ENCODE measurements at places on chromosomes 7 and 10.

GRCh38 chr10:29317027-29317420 lies 28.2 kb downstream of the LYZL1 start:
- DNase-seq = no peak

DNA sequence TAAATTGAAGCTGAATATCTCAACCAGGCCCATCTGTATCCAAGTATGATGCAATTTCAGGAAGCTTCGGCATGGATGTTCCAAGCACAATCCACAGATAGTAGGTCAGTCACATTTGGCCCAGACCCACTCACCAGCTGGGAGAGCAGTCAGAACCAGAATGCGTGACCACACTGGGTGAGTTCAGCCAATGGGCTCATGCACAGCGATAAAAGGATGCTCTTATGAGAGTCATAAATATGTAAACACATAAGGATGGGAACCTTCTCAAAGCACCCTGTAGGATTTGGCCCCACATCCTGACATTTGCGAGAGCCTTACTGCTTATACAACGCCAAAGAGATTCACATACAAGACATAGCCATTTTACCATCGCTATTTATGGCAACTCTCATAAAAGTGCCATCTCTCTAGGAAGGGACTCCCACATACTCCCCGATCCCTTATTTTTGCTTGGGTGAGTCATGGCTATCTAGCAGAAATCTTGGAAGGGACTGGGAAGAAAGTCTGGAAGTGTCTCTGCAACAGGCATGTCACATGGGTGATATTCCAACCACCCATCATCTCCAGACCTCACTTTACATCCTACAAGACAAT lies 3.0 kb downstream of the AFAP1L2 start:
- peak; percentile 69 for DNase-seq

DNA sequence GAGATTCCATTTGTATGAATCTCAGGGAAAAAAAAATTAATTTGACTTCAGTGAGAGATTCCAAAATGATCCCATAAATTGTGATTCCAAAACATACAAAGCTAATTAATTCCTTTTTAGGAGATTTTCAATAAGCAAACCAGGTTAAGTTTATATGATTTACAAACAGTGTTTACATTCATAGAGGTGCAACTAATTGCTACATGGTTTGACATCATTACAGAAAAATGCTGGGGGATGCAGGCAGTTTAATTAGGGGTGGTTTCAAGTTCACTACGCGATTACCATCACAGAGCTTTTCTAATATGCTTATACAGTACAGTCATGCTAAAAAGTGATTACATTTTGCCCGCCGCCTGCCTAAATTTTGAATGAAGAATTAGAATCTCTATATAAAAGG lies 143.2 kb upstream of the MGMT start:
- DNase-seq = no peak

DNA sequence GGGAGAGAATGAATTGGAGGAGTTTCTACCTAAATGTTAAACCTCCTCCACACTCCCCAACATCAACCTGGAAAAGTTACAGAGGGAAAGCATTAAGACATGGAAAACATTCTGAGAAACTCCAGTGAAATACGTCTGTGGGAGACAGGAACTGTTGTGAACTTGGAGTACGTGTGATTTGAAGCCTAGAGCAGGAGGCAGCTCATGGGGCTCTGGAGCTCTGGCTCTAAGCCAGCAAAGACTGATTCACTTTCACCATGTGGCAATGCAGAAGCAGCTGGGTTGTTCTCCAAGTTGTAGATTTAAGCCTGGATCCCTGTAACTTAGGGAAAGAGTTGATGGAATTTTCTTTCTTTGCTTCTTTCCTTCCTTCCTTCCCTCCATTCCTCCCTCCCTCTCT lies 503.2 kb downstream of the NRG3 start:
- DNase-seq = peak; percentile 62

- no peak for DNase-seq
Measured at GRCh38 chr10:29450405-29450804, 161.5 kb downstream of the LYZL1 start.

DNA sequence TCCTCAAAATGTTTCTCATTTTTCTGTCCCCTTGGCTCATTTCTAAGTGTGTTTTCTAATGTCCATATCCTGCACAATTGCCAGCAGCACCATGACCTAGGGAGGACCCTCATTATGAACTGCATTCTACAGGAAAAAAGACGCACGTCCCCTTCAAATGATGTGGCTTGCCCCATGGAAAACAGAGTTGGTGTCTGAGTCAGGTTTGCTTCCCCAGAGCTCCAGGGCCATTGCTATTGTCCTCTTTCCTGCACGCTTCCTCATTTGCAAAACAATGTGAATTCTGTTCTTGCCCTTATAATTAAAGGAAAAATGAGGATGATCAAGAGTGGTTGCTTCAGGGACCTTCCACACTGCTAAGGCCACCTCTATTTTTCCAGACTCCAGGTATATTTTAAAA lies 14.7 kb upstream of the ASB4 start:
- no peak for DNase-seq

DNA sequence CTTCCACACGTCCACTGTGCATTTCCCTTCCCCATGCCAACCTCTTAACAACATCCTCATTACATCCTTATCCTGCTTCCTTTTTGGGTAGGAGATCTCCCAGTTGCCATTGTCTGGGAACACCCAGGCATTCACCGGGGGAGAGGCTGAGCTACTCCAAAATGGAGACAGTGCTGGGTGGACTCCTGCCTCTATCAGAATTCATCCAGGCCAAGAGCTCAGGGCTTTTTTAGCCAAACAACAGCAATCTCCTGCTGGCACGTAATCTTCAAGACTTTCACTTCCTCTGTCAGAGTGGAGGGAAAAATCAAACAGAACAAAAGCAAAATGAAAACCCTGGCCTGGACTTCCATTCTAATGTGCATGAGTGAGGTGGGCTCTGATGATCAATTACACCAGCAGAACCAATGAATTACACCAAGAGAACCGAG lies 245.0 kb downstream of the PRPF18 start:
- DNase-seq = no peak

DNA sequence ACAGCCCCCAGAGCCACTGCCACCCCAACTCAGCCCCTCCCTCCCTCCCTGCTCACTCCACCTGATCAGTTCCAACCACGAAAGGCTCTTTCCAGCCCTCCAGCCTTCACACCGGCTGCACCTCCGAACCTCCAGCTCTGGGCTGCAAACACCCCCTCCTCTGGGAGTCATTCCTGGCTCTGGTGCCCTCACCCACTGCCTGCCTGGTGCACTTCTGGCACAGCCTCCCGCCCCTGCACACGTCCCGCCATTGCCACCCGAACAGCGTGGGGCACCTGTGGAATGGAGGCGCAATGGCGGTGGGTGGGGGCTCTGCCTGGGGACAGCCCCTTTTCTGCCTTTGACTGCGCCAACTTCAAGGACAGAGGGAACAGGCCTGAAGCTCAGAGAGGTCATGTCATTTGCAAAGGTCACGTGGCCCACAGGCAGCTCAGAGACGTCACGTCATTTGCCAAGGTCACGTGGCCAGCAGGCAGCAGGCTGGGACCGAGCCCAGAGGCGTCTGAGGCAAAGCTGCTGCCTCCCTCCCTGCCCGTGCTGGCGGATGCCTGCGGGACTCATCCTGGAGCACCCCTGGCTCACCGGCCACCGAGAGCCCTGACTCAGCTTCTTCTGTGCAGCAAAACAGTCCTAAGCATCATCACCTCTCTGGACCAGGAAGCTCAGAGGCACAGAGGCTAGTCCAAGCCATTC lies 76.0 kb upstream of the DNAAF5 start:
- DNase-seq = no peak

GRCh38 chr10:49080071-49080470 lies 35.3 kb downstream of the VSTM4 start:
- DNase-seq = peak; percentile 15

GRCh38 chr7:27180431-27181420 lies 4.3 kb downstream of the HOXA11 start:
- no peak for DNase-seq

DNA sequence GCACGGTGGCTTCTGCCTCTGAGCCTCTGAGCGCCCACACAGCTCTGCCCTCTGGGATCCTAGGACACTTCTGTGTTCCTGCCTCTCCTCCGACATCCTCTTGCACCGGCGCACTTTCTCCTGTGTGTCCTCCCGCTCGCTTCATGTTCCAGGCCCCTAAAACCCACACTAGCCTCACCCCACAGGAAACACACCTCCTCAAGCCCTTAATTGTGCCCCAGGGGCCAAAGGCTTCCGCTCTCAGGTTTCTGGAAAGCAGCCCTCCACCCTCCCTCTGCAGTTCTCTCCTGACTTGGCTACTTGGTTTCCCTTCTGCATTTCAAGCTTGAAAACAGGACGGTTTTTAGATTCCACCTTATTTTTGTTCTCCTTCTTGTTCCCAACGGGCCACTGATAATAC lies 7.3 kb downstream of the GFRA1 start:
- no peak for DNase-seq

DNA sequence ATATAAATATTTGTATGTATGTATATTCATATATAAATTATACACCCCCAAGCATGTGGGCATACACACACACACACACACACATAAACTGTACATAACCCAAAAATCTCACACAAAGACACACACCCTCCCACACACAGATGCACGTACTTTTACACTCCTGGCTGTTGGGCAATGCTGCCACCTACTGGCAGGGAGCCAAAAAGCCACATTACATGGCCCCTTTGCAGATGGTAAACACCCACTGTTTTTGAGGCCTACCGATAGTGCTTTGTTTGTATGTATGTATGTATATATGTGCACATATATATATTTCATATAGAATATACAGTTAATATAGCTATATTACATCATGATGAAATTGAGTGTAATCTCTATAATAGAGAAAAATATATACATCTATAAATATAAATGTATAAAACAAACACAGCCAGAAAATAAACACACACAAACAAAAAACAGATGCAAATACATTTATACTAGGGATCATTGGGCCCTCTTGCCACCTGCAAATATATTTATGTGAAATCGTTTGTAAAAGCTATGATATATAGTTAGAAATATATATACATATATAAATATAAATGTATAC lies 120.1 kb upstream of the ACBD5 start:
- peak; percentile 72 for DNase-seq

DNA sequence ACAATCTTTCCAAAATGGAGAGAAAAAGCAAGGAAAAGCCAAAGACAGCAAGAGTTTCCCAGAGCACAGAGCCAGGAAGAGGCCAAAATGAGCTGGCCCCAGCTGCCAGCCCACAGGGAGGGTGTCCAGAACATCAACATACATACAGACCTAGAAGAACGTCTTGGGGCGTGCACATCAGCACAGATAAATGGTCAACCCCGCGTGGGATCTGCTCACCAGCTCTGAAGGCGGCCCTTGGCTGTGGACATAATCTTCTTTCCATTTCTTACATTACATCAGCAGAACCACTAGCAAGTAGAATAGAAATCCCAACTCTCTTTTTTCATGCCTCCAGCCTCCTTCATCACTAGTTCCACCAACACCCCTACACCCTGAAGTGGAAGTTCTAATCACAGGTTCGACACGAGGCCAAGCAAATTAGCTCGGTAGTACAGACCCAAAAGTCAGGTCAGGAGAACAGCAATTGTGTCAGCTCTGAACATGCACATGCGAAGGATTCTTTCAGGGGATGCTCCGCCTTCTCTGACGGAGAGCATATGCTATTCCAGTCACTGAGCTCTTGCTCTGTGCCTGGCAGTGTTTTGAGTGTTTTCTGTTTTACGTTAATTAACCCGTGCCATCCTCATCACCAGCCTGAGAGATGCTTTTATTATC lies 16.4 kb downstream of the SH3PXD2A start:
- DNase-seq = no peak

GRCh38 chr10:128070161-128070560 lies 56.1 kb downstream of the MKI67 start:
- DNase-seq = no peak

DNA sequence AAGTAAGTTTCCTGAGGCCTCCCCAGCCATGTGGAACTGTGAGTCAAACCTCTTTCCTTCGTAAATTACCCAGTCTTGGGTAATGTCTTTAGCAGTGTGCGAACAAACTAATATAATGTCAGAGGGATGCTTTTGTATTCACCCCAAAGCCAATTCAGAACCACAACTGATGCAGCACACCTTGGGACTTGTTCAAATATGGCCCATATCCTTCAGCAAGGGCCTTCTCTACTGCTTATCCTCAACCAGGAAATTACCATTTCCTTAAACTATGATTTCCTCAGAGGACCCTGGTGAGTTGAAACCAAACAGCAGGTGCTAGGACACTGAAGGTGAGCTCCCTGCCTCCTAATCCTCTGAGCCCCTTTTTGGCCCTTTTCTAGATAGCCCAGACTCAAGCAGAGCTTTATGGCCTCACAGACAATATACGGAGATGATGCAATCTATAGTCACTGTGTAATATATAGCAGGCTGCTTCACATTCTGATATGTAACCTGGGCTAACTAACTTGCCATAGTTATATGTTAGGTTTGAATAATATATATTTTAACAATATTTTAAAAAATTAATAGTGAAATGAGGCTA lies 15.2 kb downstream of the SRI start:
- DNase-seq = no peak

GRCh38 chr7:3158341-3158760 lies 114.7 kb upstream of the CARD11 start:
- no peak for DNase-seq

GRCh38 chr7:16721541-16721940 lies 32.0 kb upstream of the TSPAN13 start:
- no peak for DNase-seq

DNA sequence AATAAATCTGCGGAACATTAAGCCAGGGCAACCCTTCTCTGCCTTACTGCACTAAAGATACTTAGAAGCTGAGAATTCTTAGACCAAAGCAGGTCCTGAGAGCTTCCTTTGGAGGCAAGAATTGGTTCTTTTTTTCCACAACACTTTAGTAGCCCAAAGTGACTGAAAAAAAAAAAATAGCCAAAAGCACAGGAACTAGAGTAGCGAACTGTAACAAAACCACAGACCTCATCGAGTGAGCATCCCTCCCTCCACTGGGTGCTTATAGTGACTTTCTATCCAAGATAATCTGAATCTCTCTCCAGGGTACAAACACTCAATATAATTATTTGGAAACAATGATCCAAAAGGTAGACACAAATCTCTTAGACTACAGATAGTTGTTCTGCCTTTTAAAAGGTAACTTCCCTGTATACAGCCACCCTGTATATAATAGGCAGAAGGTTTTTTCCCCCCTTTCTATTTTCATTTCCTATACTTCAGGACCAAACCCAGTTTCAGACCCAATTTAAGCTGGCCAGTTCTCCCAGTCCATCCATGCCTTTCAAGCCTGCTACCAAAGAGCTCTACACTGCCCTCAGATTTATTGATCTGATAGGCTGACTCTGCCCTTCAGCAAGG lies 31.6 kb upstream of the KCNIP2 start:
- no peak for DNase-seq

DNA sequence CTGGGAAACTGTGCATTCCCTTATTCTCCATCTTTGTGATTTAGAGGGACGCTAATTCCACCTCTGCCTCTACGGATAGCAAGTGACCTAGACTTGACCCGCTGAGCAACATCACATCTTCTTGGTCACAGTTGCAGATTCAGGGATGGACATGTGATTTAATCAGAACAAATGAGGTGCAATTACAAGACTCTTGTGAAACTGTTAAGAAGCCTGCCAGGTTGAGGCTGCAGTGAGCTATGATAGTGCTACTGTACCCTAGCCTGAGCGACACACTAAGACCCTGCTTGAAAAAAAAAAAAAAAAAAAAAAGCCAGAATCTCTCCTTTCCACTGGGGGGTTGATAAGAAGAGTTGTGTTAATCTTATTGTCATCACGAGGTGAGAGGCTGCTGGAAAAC lies 14.4 kb downstream of the MPLKIP start:
- DNase-seq = no peak
